ENCODE measurements at places on chromosomes 11 and 22. TPM values are rescaled to one million over a fixed set of nuclear protein-coding genes. Genes with fewer than 3 reads are reported as not detected.

ELMOD1 gene
- 0.92 TPM for total RNA-seq

- no peak for DNase-seq
Observed at GRCh38 chr11:79918846-79919245, 478.0 kb upstream of the TENM4 start.

DNA sequence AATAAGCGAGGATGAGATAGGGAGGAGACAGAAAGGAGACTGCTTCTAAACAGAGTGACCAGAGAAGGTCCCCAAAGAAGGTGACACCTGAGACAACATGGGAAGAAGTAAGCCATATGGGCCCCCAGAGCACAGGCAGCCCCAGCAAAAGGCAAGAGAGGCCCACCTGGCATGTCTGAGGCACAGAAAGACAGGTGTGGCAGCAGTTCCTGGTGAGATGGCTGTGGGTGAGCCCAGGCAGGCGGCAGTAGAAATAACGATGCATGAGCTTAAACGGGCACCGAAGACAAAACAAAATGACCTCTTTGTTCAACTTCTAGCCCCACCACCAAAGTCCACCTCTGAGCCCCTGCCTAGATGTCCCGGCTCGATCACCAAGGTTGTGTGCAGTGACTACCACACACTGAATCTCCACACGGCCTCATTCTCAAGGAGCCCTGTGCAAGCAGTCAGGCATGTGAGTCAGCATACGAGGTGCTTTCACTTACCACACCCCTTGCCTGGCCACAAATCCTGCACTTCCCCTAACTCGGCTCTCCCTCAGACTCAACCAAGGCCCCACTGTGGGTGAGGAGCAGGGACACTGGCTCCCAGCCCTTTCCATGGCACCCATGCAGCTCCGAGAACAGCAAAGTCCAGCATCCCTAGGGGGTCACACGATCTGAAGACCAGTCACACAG, 77.6 kb downstream of the PACSIN2 start:
- no peak for DNase-seq

DNA sequence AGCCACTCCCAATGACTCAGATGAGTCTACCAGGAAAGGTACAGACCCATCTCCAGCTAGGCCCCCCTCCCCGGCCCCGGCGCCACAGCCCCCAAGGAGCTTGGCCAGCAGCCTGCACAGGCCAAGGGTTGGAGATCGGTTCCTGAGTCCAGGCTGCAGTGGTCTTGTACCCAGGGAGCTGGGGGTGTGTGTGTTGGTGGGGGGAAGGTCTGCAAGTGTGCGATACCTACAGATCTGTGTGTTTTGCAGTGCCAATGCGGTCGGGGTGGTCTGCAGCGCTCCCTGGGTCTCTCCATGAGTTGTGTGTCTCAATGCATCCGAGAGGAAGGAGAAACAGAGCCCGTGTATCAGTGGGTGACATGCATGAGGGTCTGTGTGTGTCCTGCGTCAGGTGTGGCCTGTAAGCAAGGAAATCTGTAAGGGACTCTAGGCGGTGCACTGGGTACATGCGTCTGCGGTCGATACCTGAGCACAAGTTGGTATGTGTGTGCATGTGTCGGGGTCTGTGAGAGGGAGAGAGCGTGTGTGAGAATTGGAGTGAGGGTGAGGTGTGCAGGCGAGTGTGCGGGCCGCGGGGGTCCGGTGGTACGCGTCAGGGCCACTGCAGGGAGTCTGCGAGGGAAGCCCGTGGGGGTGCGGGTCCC, 645 bp downstream of the CDC42BPG start:
- no peak for DNase-seq

- DNase-seq, result no peak
Observed at GRCh38 chr11:1146365-1146764, 11.4 kb upstream of the MUC5AC start.

- no peak for DNase-seq
Observed at GRCh38 chr22:35443338-35443737, 43.4 kb downstream of the MCM5 start.

OR52A1 gene
- total RNA-seq, result not detected

CHRM1 gene
- total RNA-seq, result 0.07 TPM

TMPRSS4 gene
- total RNA-seq, result not detected

DNA sequence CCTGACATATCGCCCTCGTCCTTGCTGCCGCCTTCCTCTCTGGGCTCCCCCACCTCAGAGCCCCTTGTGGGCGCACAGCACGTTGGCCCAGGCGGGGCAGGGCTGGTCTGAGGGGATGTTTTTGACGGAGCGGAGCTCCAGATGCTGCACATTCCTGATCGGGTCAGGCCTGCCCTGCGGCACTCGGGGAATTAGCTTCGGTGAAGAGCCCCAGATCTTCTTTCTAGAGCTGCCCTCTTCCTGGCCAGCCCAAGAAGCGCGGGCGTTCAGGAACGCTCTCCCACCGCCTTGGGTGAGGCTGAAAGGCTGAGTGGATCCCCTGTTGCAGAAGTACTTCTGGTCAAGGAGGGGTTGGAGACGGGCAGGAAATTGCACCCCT, 12.1 kb downstream of the YPEL4 start:
- DNase-seq, result no peak

GRCh38 chr11:78261367-78261766, 72.6 kb downstream of the USP35 start:
- no peak for DNase-seq

DNA sequence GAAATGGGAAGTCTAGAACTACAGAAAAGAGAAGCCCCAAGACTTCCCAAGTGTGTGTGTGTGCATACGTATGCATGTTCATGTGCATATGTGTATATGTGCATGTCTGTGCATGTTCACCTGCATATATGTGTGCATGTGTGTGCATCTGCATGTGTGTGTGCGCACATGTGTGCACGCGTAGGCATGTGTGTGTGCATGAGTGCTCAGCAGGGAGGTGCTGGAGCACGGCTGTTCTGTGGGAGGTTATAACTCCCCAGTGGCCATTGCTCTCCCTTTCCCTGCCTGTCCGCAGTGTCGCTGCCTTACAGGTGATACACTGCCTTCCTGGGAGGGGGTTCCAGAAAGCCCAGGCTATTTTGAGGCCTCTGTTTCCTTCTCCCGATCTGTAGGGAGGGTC, 29.8 kb downstream of the B3GAT1 start:
- no peak for DNase-seq

GRCh38 chr11:68653486-68654430, 30.6 kb upstream of the GAL start:
- DNase-seq, result no peak

DNA sequence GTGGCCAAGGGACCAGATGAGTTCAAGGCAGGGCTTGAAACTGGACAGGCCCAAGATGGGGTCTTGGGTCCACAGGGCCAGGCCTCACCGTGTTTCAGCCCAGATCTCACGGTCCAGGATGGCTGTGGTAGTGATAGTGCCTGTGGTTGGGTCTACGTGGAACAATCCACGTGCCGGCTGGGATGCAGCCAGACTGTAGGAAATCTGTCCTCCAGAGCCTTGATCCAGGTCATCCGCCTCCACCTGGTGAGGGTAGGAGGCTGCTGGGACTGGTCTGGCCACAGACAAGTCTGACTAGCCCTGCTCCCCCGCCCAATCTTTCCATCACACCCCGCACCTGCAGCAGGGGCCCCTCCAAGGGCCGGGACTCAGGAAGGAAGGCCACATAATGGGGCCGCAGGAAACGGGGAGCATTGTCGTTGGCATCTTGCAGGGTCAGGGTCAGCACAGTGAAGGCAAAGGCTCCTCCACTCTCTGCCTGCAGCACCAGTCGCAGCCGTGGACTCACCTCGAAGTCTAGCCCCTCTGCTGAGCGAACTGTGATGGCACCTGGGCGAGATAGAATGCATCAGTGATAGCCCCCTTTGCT, 6.7 kb upstream of the TPP1 start:
- no peak for DNase-seq

DNA sequence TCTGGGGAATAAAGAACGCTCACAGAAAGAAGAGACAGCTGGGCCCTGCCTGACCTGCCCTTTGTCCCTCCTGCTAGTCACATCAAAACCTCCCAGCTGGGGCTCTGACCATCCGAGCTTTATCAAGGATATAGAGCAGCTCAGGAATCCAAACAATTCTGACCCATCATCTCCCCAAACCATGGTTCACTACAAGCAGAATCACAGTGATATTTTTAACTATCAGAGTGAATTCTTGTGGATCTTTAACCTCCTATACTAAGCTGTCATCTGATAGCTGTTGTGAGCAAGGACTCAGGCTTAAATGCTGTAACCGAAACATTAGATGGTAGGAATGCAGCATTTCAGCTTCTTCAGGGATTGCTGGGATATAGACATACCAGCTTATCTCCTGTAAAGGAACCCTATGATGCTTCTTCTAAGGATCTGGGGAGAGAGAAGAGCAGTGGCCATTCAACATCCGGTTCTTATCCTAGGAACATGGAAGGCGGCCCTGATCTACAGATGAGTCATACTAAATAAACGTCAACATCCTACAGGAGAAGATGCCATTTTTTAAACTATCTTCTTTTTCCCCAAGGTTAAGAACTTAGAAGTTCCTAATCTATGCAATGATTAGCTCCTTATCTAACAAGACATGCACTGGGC, 84.7 kb upstream of the AKIP1 start:
- DNase-seq, result no peak

MMP27 gene
- not detected for total RNA-seq

- DNase-seq, result no peak
Observed at GRCh38 chr11:107282195-107282594, 175.4 kb downstream of the CWF19L2 start.

KCNJ11 gene
- total RNA-seq, result 29.2 TPM

- DNase-seq, result no peak
Observed at GRCh38 chr11:100031973-100032372, 655.1 kb upstream of the ARHGAP42 start.

ANO9 gene
- total RNA-seq, result 1.3 TPM

OR8G1 gene
- total RNA-seq, result not detected

DNA sequence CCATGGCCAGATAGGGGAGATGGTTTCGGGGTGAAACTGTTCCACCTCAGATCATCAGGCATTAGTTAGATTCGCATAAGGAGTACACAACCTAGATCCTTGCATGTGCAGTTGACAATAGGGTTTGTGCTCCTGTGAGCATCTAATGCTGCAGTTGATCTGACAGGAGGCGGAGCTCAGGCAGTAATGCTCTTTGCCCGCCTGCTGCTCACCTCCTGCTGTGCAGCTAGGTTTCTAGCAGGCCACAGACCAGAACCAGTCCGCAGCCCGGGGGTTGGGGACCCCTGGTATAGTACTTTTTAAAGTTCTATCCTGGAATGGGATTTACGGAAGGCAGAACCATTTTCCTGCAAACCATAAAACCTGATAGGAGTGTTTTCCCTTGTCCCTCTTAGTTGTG, 54.6 kb downstream of the POLD3 start:
- DNase-seq, result no peak

- DNase-seq, result no peak
Observed at GRCh38 chr11:27408246-27408800, 45.3 kb upstream of the CCDC34 start.

CARD10 gene
- 10.0 TPM for total RNA-seq

DNA sequence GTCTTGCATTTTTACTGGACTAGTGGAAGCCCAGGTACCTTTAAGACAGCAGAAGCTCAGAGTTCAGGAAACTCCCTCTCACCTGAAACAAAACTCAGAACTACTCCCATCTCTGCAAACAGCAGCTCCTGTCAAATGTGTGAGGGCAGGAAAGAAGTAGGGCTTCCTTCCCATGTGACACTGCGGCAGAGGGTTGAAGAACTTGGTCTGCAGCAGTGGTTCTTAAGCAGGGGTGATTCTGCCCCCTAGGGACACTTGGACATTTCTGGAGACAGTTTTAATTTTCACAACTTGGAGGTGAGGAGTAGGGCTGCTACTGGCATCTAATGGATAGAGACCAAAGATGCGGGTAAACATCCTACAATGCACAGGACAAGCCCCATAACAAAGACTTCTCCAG, 63.4 kb downstream of the RCN1 start:
- DNase-seq, result no peak

GRCh38 chr11:12686246-12687060, 12.2 kb downstream of the TEAD1 start:
- no peak for DNase-seq

DNA sequence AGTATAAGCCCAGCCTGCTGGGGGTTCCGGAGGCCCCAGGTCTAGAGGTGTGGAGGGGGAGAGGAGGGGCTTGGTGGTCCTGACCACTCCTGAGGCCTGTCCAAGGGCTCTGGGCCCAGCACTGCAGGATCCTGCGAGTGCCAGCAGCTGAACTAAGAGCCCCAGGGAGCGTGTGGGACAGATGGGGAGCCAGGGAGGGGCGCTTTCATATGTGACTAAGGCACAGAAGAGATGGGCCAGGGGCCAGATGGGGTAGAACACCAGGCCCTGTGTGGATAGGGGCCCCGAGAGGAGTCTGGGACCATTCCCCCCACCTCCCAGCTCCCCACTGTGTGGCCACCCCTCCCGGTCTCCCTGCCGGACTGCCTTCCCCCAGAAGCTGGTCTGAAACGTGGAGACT, 18.4 kb downstream of the MAFF start:
- no peak for DNase-seq

- DNase-seq, result no peak
Observed at GRCh38 chr11:112024178-112024772, 933 bp upstream of the DLAT start.

DEPDC7 gene
- 0.37 TPM for total RNA-seq

DNA sequence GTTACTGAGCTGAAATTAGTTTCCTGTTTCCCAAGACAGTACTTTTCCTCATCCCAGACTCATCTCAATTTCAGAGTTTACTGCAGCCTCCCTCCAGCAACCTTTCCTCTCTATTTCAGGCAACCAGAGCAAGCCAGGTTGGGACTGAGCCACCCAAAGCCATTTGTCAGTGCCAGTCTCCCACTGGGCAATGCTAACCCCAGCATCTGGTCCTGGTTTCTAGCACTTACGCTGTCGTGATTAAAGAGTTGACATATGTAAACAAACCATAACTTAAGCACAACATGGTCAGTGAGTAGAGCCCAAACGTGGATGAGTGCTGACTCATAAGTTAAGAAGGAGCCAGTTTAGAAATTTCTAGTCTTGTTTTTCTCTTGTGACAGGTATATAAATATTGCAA, 119.6 kb upstream of the BLID start:
- DNase-seq, result peak; percentile 31

DNA sequence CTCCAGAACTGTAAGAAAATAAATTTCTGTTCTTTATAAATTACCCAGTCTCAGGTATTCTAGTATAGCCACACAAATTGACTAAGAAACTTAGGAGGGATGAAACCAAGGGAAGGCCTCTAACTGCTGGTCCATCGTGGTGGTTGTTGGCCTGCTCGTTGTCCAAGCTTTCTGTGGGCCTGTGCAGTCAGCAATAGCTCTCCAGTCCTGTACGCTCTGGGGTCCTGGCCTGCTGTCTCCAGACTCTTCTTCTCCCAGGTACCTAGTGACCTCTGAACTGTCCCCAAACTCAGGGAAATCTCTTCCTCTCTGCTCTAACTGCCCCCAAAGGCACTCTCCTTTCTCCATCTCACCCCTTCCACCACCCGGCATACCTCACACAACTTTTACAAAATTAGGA, 5.7 kb upstream of the VSIG10L2 start:
- DNase-seq, result no peak

SLC22A25 gene
- total RNA-seq, result not detected

DNA sequence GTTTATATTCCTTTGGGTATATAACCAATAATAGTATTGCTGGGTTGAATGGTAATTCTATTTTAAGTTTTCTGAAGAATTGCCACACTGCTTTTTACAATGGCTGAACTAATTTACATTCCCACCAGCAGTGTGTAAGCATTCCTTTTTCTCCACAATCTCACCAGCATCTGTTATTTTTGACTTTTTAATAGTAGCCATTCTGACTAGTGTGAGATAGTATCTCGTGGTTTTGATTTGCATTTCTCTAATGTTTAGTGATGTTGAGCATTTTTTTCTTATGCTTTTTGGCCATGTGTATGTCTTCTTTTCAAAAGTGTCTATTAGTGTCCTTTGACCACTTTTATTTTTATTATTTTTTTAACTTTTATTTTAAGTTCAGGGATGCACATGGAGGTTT, 275.3 kb downstream of the METTL15 start:
- DNase-seq, result no peak

GGT5 gene
- total RNA-seq, result 19.8 TPM

Measured in left ventricle myocardium superior (tissue), 1 donor.